Natural killer cell (primary cell): ENCODE measurements at places on chromosomes 2 and 18. TPM values are rescaled to one million over a fixed set of nuclear protein-coding genes. Genes with fewer than 3 reads are reported as not detected.

Gene SERPINB7
- not detected for total RNA-seq

Gene ARHGAP25
- 122 TPM for total RNA-seq

Gene TMEM237
- total RNA-seq: 3.4 TPM

Gene MC5R
- not detected for total RNA-seq

Gene NT5DC4
- not detected for total RNA-seq

Gene UGT1A3
- not detected for total RNA-seq

Gene NT5C1B
- not detected for total RNA-seq

Gene HRH4
- not detected for total RNA-seq

Gene NDC80
- 6.5 TPM for total RNA-seq

Gene HOXD13
- total RNA-seq: not detected

Gene ABCG8
- not detected for total RNA-seq

Gene DCAF17
- 30.7 TPM for total RNA-seq

Gene MEIS1
- total RNA-seq: 2.0 TPM
